RPMI7951 (cell line): ENCODE measurements at places on chromosomes 1 and 21. TPM values are rescaled to one million over a fixed set of nuclear protein-coding genes. Genes with fewer than 3 reads are reported as not detected.

- peak; percentile 72 for DNase-seq
Measured at GRCh38 chr1:222928212-222928611, 113.4 kb downstream of the DISP1 start.

- DNase-seq: peak; percentile 23
Measured at GRCh38 chr1:103496014-103496635, 29.4 kb upstream of the RNPC3 start.

- DNase-seq: peak; percentile 97
Measured at GRCh38 chr1:43582162-43582566, 51.5 kb downstream of the PTPRF start.

Gene C1orf210
- total RNA-seq: not detected in 2 replicates

Gene VSIG8
- total RNA-seq: 0.20 TPM in 1 of 2 replicates, not detected in the other

Gene SPOCD1
- 9.6 and 12.4 TPM in 2 replicates for total RNA-seq
